ENCODE measurements at places on chromosomes 4 and X. TPM values are rescaled to one million over a fixed set of nuclear protein-coding genes. Genes with fewer than 3 reads are reported as not detected.

- no peak for DNase-seq
Measured at GRCh38 chr4:78038704-78039103, 18.4 kb upstream of the FRAS1 start.

The YY2 gene
- total RNA-seq = not detected

DNA sequence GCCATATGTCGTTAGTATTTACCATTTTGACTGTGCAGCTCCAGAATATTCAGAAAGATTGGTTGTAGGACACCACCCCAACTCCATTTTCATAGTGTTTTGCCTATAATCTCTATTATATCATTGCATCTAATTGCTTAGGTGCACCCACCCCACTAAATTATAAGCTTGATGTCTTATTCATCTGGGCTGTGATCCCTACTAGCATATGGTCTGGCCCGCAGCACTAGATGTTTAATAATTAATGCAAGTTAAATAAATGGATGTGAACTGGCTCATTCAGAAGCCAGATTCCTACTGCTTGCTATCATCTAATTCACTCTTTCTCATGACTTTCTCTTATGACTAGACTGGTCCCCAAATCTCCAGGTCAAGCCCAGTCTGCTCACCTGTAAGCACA is 143.5 kb downstream of the RELL1 start:
- DNase-seq = no peak

GRCh38 chr4:138977524-138977923 is 38.1 kb upstream of the NOCT start:
- no peak for DNase-seq

DNA sequence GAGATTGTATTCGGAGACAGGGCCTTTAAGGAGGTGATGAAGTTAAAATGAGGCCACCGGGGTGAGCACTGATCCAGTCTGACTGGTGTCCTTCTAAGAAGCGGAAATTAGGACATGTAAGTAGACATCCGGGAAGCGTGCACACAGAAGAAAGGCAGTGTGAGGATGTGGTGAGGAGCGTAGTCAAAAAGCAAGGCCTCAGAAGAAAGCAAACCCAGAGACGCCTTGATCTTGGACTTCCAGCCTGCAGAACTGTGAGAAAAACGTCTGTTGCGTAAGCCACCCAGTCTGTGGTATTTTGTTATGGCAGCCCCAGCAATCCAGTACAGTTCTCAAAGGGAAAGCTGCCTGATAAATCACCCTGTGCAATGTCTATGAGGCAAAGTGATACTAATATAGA is 153.5 kb downstream of the KCNIP4 start:
- DNase-seq = no peak

DNA sequence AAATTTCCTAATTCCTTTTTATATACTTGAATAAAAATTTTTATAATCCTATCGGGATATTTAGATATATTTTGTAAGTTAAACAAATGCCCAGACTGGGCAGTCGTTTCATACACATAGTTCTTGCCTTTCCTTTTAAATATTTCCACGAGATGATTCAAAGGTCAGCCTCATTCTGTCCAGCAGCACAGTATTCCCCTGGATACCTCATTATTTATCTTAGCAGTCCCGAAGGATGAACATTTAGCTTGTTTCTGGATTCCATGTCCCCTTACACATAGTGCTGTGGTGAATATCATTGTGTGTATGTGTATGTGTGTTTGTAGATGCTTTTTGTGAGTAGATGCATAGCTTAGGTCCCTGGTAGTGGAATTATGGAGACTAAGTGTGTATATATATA is 38.3 kb downstream of the RAPGEF2 start:
- no peak for DNase-seq

GRCh38 chr4:145818011-145818410 is 120.6 kb downstream of the ZNF827 start:
- DNase-seq = no peak

DNA sequence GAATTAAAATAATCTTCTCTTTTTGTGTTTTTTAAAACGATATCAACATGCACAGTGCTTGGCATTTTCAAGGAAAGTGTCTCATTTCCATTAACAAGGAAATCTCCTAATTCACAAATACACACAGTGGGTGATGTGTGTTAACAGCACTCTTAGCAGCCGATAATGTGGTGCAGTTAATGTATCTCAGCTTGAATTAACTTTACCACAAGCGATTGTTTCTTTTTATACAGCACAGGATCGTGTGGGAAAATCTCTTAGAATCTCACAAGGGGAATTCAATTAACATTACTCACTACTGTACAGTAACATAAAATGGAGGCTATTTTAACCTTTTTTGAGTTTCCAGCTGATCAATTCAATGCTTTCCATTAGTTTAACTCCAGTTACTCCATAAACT is 1841.9 kb downstream of the STIM2 start:
- DNase-seq = no peak

- no peak for DNase-seq
Measured at GRCh38 chr4:153364061-153364460, 19.6 kb downstream of the MND1 start.

DNA sequence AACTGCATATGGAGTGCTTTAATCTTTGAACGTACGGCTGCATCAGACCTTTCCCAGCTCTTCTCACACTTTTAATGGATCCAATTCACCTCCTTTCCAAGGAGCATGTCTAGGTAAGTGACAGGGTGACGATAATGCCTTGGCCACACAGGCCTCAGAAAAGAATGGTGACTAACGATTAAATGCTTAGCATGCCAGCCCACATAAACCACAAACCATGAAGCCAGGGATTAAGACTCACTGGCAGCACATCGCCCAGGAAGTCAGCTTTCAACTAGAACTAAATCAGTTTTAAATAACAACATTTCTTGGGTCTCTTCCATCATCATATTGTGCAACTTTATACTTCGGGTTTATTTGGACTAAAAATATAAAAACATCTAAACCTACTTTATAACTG is 28.7 kb downstream of the INPP4B start:
- no peak for DNase-seq

DNA sequence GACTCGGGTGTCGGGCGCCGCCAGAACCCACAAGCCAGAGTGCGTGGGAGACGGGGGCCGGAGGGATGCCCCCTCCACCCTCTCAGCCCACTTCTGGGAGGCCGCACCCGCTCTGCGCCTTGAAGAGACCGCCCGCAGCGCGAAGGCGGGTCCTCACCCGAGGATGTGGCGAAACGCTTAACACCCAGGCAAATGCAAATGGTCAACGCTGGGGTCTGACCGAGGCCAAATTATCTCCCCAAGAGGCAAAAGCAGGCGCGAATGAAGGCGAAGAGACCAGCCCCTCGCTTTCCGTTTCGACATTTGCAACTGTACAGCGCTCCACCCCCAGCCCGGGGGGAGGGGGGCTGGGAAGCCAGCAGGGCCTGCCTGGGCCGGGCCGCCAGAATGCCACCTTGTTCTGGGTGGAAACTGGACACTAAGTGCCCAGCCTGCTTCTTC is 137.7 kb upstream of the ZIC3 start:
- no peak for DNase-seq

The CXCL1 gene
- total RNA-seq = 18.0 TPM

GRCh38 chr4:152946446-152946845 is 10.3 kb downstream of the FHDC1 start:
- no peak for DNase-seq

DNA sequence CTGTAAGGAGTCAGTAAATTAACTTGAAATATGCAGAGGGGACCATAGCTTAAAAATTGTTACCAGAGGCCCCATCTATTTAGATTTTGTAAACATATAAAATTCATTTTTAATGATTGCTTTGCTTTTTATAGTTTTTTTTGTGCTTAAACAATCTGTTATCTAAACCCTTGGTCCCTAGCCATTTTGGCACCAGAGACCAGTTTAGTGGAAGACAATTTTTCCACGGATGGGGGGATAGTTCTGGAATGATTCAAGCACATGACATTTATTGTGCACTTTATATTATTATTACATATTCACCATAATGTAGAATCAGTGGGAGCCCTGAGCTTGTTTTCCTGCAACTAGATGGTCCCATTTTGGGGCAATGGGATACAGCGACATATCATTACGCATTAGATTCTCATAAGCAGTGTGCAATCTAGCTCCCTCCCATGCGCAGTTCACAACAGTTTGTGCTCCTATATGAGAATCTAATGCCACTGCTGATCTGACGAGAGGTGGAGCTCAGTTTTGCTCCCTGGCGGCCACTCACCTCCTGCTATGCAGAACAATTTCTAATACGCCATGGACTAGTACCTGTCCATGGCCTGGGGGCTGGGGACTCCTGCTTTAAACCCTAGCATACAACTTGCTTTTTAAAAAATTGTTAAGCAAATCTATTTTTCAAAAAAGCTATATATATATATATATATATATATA is 5.9 kb downstream of the ZXDA start:
- no peak for DNase-seq

- no peak for DNase-seq
Measured at GRCh38 chr4:85951099-85951498, 408.8 kb downstream of the MAPK10 start.

GRCh38 chrX:22357621-22358020 is 84.9 kb downstream of the CBLL2 start:
- no peak for DNase-seq

DNA sequence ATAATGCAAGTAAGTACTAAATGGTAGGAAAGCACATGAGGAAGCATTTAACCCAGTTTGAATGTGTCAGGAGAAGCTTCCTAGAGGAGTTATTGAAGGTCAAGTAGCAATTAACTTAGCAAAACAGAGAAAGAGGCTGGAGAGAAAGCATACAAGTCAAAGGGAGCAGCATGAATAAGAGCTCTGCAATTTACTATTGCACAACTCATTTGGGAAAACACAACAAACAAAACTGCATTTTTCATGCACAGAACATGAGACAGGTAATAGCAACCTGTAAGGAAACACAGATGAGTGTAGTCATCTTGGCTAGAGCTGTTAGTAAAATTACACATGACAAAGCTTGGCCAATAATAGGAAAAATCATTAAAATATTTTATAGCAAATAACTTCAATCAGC is 538.1 kb downstream of the PPP4R3C start:
- no peak for DNase-seq

The TRIML1 gene
- not detected for total RNA-seq

- no peak for DNase-seq
Measured at GRCh38 chr4:107037199-107037584, 1.1 kb upstream of the DKK2 start.

- DNase-seq = no peak
Measured at GRCh38 chr4:98778206-98778605, 119.8 kb upstream of the TSPAN5 start.

GRCh38 chr4:24845902-24846301 is 50.5 kb downstream of the SOD3 start:
- DNase-seq = no peak

GRCh38 chr4:56910172-56910967 is 2.7 kb downstream of the REST start:
- no peak for DNase-seq

DNA sequence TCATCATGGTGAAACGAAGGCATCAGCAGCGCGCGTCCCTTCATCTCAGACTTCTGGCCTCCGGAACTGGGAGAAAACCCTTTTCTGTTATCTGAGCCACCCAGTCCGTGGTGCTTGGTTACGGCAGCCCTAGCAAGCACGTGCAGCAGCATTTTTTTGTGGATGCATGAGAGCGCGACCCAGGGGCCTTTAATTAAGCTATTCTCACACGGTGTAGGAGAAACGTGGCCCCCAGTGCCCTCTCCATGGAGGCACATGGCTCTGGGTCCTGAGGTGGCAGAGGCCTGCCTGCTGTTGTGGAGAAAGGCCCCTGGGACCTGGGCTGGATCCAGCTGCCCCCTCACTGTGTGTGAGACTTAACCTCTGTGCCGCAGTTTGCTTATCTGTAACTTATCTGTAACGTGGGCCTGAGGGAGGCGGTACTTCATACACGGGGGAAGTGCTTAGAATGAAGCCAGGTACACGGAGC is 9.5 kb downstream of the CLCN4 start:
- no peak for DNase-seq

GRCh38 chr4:81412946-81413495 is 58.7 kb downstream of the RASGEF1B start:
- DNase-seq = no peak

GRCh38 chr4:143634763-143635162 is 65.7 kb downstream of the FREM3 start:
- no peak for DNase-seq

DNA sequence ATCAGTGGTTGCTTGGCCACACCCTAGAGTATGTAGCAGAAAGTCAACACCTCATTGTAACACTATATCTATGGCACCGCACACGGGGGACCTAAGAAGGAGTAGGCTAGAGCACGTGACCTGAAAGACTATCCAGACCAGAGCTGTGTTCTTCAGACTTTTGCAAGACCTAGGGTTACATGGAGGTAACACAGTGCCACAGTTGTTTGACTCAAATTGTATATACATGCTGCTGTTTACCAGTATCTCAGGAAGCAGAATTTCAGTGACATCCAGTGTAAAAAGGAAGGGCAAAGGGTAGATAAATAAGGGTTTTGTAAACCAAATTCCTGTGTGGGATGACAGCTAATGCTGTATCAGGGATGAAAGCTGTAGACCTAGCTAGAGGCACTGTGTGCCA is 30.2 kb downstream of the PNMA6A start:
- no peak for DNase-seq

GRCh38 chr4:101762025-101762424 is 28.5 kb upstream of the BANK1 start:
- no peak for DNase-seq

- no peak for DNase-seq
Measured at GRCh38 chr4:144820728-144821085, 174.8 kb downstream of the HHIP start.

The GPRASP1 gene
- total RNA-seq = 0.85 TPM

GRCh38 chr4:29632199-29632598 is 1088.0 kb upstream of the PCDH7 start:
- no peak for DNase-seq

GRCh38 chr4:8149664-8150063 is 8.9 kb downstream of the ABLIM2 start:
- DNase-seq = no peak

GRCh38 chrX:151828439-151829080 is 84.1 kb upstream of the MAGEA4 start:
- no peak for DNase-seq

- no peak for DNase-seq
Measured at GRCh38 chr4:113052379-113052951, 3.0 kb downstream of the ANK2 start.

The CRLF2 gene
- 1.1 TPM for total RNA-seq

DNA sequence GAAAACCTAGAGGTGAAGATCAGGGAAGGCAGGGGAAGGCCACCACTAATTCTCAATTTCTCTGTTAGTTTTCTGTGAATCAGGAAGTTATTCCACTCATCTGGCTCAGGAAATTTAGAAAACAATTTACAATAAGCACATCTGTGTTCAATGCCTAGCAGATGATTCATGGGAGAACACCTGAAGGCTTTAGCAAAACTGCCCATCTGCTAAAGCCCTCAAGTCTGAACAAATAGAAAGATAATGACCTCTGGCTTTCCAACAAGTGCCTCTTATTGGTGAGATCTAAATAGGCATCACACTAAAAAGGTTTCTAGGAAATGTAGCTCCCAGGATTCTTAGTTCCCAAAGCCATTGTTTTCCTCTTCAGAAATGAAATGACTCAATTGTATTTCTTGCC is 122.1 kb upstream of the GNPDA2 start:
- no peak for DNase-seq

- DNase-seq = no peak
Measured at GRCh38 chrX:68415316-68415715, 18.0 kb downstream of the OPHN1 start.

All from ascending aorta (tissue), 2 donors.